Stimulated activated CD4-positive, alpha-beta T cell treated with anti-CD3 and anti-CD28 coated beads, Interleukin-2, amount 100 ng/mL, for 48 hours (primary cell): ENCODE measurements at places on chromosomes 4 and X.

GRCh38 chr4:152176627-152177214 lies 359.2 kb downstream of the FBXW7 start:
- DNase-seq, result no peak

- no peak for DNase-seq
Measured at GRCh38 chrX:106919932-106920452, at the start of gene CLDN2. CLDN2 (plus strand) TSS chrX:106920402; CDS start chrX:106928229, 7,827 bp downstream.

DNA sequence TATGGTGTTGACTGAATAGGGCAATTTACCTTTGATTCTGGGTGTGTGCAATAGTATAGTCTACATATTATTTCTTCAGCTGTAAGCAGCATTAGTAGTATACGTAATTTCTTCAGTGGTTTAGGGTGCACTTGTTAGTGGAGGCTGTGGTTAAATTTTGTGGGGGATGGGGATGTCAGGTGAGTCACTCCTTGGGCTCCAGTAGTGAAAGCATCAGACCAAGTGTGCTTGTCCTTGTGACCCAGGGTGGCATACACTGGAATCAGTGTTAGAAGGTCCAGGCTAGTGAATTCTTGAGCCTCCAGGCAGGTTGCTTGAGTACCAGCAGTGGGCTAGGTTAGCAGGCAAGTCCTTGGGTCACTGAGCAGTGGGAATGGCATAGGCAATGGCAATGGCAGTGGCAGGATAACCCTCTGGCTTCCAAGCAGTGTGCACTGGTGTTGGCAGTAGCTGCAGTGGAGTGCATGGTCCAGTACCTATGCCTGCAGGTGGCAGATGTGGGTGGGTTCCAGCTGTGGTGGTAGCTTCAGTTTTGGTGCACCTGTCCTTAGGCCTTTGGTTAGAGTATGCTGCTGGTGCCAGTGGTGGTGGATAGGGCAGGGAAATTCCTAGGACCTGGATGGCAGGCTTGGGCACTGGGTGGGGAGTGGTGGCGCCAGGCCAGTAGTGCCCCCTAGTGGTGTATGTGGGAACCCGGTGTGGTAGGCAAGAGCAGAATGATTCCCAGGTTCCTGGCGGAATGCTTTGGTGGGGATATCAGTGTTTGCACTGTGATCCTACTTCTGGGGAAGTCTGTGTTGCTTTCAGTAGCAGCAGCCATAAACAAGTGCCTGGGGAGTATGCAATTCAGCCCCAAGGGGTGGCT lies 531.0 kb downstream of the SMARCA1 start:
- no peak for DNase-seq

DNA sequence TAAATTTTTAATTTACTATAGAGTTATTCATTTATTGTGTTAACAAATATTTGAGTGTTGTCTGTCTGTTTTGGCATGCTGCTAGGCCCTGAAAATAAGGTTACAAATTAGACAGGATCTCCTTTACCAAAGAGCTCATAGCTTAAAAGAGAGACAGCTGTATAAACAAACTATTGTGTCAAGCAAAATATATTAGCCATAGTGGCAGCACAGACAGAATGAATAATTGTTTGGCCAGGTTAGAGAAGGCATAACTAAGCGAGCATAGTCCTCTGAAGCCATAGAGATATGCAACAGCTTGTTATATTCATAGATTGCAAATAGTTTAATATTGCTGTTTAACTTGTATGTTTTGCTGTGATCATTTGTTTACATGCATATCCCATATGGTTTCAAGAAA lies 66.7 kb upstream of the NDUFC1 start:
- no peak for DNase-seq

DNA sequence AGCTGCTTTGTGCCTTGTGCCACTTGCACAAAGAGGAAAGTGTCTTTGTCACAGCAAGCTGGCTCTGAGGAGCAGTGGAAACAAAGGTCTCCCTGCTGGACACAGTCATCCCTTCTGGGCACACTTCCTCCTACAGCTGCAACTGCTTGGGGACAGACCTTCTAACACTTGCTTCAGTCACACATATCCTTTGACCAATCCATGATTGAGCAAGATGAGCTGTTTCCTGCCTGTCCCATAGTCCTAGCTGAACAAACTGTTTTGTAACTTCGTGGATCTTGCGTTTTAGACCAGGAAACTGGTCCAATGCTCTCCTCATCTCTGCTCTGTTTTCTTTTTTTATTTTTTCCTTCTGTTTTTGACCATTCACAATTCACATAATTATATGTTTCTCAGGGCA lies 98.5 kb downstream of the RRAGB start:
- DNase-seq, result no peak

DNA sequence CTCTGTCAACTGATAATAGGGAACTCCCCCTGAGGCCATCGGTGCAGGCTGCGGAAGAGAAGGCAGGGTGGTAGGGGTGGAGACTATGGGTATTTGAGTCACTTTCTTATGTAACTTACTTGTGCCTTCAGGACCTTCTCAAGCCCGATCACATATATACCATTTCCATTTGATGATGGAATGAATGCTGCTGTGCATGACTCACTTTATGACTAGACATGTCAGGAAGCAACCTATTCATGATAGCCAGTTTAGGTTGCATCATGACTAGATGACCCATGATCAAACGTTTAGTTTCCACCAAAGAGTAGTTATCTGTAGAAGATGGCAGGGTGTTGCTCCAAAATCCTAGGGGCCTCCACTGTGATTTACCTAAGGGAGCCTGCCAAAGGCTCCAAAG lies 435.5 kb downstream of the DTHD1 start:
- DNase-seq, result no peak

GRCh38 chr4:54658252-54659093 lies 716 bp downstream of the KIT start:
- DNase-seq, result peak; percentile 14
